Endodermal cell (in vitro differentiated cells): ENCODE measurements at places on chromosomes 3 and 15. TPM values are rescaled to one million over a fixed set of nuclear protein-coding genes. Genes with fewer than 3 reads are reported as not detected.

DUOX1 gene
- 1.2 to 3.3 TPM (median 1.9 TPM) in 3 replicates for total RNA-seq

TUSC7 gene
- not detected in 2 replicates for total RNA-seq

GRAMD2A gene
- total RNA-seq, result 2.0 to 6.1 TPM (median 2.4 TPM) in 3 replicates

CD80 gene
- total RNA-seq, result 2.2 to 2.7 TPM (median 2.7 TPM) in 3 replicates

SCG5 gene
- total RNA-seq, result 14.8 and 17.2 TPM in 2 replicates

DUOXA1 gene
- 0.13 to 1.4 TPM (median 0.86 TPM) in 3 replicates for total RNA-seq

PRR20G gene
- not detected in 2 replicates for total RNA-seq

TFG gene
- 100 and 102 TPM in 2 replicates for total RNA-seq

BFSP2 gene
- total RNA-seq, result not detected in 3 replicates

SLC28A1 gene
- total RNA-seq, result not detected in 3 replicates

CDAN1 gene
- total RNA-seq, result 16.9 to 38.2 TPM (median 35.4 TPM) in 3 replicates

NTRK3 gene
- 0.63 and 0.86 TPM in 2 replicates for total RNA-seq

ARPP21 gene
- total RNA-seq, result 0.68 TPM in 1 of 3 replicates, not detected in the others

COL7A1 gene
- total RNA-seq, result 14.5 to 24.8 TPM (median 16.6 TPM) in 3 replicates

NEK11 gene
- total RNA-seq, result 0.20 to 0.27 TPM in 2 of 3 replicates, not detected in the other

CCR3 gene
- total RNA-seq, result not detected in 2 replicates

CPNE9 gene
- total RNA-seq, result 0.62 and 0.66 TPM in 2 replicates

ZNF148 gene
- 37.8 to 40.0 TPM (median 38.0 TPM) in 3 replicates for total RNA-seq

UBAP1L gene
- 2.8 and 4.2 TPM in 2 replicates for total RNA-seq

RBP2 gene
- not detected in 2 replicates for total RNA-seq

PHLDB2 gene
- total RNA-seq, result 50.7 and 59.5 TPM in 2 replicates

CCR8 gene
- 0.22 TPM in 1 of 2 replicates, not detected in the other for total RNA-seq

ZNF660 gene
- total RNA-seq, result 9.2 to 18.1 TPM (median 14.8 TPM) in 3 replicates

PLIN1 gene
- total RNA-seq, result 0.12 to 0.42 TPM (median 0.22 TPM) in 3 replicates

KLHL40 gene
- total RNA-seq, result not detected in 3 replicates
